NCI-H1694 (cell line): ENCODE measurements at places on chromosomes 7 and 10.

DNA sequence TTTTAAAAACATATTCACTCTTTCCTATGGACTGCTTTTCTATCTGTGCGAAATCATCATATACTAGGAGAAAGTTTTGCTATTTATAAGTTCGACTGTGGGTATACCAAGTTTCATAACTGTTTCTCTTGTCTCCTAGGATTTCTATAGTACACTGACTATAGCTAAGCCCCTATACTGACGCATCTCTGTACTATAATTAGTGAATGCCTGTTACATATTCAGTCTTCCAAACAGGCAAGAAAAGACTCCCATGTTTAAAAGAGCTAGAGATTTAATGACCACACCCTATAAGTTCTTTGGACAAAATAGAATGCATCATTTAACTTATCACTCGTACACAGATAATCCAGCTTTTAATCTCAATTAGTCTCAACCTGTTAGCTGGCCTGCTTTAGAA is 80.8 kb downstream of the UPF2 start:
- DNase-seq = no peak

DNA sequence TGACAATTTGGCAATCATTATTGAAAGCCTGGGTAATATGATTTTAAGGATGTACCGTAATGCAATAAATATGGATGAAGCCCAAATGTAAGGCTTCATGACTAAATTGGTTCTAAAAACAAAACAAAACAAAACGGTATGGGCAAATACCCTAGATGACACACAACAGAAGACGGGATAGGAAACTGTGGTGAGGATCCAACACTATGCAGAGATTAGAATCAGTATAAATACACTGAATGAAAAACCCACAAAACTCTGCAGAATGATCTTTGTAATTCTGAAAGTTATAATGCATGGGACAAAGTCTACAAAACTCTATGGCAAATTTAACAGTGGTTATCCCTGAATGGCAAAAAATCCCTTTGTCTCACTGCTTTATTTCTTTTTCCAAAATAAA is 57.6 kb downstream of the MALSU1 start:
- DNase-seq = no peak

DNA sequence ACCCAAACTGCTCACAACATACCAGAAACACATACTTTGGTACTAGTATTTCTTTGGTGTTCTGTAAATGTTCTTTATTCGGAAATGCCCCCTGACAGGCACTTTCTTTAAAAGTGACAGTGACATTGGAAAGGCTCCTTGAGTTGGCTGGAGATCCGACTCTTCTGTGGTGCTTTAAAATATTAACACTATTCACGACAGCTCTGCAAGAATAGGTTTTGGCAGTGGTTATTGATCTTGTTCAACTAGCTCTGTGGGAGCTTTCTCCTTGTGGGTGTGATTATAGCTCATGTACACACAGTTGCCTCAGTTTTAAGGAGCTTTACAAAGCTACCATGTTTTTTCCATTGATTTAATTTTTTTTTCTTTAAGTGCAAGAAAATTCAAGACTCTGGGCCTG is 30.3 kb upstream of the SLC39A12 start:
- no peak for DNase-seq

DNA sequence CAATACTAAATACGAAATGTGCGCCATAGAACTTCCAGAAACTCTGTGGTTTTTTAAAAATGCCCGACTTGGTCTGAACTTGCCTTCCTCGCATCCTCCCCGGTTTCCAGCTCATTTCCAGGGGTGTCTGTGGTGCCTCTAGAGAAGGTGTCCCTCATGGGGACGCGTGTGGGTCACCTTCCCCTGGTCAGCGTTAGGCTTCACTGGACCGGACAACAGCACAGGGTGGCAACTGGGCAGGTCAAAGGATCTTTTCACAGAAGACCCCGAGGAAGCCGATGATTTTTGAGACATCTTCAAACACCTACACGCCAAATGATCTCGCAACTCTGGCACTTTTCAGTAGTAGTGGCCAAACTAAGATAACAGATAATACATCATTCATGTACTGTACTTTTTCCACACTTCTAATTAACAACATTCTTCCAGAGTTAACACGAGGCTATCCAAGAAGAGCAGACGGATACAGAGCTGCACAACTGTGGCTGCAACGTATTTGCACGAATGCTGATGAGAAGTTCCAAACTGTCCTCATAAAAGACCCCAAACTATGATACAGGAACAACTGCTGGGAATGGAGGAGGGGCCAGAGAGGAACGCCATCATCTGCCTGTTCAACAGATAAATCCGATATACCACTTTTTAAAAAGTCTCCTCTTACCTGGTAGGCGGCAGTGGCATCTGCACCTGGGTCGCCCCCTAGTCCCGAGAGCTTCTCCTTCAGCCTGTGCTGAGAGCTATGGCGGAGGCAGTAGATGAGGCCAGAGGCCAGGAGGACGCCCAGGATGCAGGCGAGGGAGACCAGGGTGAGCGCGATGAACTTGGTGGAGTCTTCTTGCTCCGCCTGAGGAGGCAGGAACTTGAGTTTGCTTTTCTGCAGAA is 345.5 kb downstream of the DNAJB6 start:
- no peak for DNase-seq

DNA sequence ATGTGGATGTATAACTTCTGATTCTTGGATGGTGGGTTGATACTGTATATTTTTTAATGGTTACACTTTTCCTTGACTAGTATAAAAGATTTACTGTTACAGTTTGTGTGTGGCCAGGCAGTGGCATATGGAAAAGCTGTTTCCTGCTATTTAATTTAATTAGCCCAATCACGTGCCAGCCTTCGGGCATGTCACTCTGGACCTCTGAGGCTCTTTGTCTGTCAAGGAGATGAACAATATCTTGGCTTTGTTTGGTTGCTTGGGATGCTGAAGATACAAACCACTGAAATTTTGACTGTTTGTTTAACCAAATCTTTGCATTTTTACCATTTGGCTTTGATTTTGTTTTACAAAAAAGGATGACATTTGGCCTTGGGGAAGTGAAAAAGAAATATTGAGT is 185.0 kb downstream of the HDAC9 start:
- DNase-seq = no peak

DNA sequence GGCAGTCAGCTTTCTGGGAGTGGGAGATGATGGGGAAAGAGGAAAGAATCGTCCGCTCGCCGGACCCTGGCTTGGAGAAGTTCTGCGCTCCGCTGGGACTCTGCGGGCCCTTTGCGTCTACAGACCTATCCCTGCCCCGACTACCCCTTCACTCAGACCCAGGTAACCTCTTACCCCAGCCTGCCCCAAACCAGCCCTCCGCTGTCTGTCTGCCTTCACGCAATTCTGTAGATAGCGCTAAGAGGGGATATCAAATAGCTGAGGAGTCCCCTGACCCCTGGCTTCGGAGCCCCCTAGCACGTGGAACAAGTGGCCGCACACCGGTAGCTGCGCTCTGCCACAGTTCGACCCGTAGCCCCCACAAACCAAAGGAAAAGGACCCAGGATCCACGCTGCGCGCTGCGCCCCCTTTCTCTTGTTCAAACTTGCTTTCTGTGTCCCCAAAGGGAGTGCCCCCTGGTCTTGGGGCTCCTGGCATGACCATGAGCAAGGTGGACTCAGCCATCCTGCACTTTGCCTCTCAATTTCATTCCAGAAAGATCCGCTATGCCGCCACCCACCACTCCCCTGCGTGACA is 7.0 kb downstream of the HOXA4 start:
- no peak for DNase-seq

- DNase-seq = no peak
Measured at GRCh38 chr7:46450425-46450824, 529.4 kb upstream of the IGFBP3 start.

GRCh38 chr10:4246881-4247358 is 461.9 kb upstream of the KLF6 start:
- DNase-seq = no peak

- no peak for DNase-seq
Measured at GRCh38 chr10:94137747-94138146, 144.0 kb downstream of the PLCE1 start.

DNA sequence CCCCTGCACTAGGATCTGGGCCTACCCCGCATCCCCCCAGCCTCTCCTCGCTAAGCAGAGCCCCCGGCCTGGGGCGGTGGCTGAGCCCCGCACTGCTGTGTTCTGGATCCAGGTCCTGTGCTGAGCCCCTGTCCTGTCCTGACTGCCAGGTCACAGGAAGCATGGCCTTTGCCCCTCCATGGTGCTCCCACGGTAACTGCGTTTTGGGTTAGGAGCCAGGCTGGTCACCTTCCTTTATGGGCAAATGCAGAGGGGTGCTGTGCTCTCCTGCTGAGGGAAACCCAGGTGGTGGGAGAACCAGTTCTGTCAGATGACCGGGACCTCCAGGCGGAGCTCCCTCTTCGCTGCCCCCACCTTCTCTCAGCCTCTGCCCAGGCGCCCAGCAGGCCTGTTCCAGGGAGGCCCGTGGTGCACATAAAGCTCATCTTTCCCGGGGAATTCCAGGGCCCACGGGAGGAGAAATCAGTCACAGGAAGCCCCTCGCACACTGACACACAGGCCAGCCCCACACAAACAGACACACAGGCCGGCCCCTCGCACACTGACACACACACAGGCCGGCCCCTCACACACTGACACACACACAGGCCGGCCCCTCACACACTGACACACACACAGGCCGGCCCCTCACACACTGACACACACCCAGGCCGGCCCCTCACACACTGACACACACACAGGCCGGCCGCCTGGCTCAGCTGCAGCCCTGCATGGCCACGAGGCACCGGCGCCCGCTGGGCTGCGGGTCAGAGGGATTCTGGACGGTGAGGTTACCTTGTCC is 75.6 kb downstream of the CFAP46 start:
- DNase-seq = no peak

GRCh38 chr10:72069751-72070526 is 18.4 kb downstream of the SPOCK2 start:
- peak; percentile 67 for DNase-seq

DNA sequence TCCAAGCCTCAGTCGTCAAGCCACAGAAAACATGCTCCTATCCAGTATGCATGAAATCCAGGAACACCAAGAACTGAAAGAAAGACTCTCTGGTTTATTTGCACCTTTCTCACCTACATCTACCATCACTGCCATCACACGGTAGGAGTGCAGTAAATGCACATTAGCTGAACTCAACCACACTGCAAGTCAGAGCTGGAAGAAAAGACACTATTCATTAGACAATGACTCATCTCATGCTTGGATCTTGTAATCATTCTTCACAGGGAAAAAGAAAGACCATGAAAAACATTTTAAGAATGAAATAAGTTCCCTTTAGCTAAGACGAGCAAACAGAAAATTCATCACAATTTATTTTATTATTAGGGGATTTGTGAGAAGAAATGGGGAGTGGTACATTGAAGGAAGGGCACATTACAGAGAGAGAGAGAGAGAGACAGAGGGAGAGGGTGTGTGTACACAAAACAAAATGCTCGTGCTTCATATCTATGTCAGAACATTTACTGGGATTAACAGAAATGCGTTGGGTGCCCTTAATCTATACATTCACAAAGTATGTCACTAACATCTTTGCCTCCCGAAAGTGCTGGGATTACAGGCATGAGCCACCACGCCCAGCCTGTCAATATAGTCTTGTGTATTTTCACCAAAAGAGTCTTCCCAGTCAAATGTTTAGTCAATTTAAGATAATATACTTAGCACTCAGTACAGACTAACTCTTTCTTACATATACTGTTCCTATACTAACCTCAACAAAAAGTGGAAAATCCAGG is 324.9 kb downstream of the PARD3 start:
- no peak for DNase-seq

GRCh38 chr10:94043431-94043990 is 49.8 kb downstream of the PLCE1 start:
- DNase-seq = no peak

DNA sequence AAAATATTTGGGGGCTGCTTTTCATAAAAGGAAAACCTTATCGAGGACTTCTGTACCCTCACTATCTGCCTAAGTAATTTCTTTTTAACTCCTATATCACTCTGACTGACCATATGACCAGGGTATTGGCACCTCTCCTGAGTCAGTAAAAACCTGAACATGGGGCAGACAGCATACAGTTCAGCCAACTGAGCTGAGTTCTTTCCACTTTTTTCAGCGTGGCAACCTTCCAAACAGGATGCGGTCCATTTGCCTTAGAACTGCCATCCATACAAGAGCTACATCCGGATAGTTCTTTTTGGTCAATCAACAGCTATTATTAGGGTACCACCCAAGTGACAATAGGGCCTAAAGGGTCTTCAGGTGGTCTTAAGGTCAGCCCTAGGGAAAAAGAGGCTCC is 122.6 kb downstream of the MARCHF5 start:
- no peak for DNase-seq

DNA sequence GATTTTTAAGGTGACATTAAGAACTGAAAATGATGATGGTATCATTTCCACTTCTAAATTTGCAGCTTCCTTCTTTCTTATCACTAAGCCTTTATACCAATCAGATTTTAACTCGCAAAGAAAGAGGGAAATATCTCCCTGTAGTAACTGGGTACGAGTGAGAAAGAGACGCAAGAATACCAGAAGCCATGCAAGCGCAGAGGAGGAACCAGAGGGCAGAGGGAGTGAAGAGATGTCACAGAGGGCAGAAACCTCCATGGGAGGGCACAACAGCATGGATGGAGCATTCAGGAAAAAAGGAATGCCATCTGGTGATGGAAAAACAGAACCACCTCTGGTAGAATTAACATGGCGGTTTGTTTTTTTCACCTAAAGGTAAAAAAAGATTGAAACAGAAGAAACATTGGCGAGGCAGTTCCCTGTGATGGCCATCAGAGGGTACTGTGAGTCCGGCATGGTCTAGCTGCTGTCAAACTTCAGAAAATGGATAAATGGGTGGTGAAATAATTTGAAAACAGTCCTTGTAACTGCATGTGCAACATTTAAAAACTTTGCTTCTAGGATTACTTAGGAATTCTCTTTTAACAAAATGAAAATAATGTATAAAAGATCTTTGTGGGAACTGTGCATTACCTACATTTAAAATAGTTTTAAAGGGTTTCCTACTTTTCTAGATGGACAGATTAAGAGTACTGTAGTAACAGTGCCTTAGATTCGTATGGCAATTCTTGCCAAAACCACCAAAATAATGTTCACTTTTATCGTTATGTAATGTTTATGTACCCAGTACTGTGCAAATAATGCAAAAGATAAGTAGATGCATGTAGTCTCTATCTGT is 91.8 kb downstream of the ARHGAP12 start:
- no peak for DNase-seq
